ENCODE measurements at places on chromosomes 13 and 19. TPM values are rescaled to one million over a fixed set of nuclear protein-coding genes. Genes with fewer than 3 reads are reported as not detected.

HSPB6 gene
- total RNA-seq = 1.4 TPM

RNF17 gene
- total RNA-seq = 0.65 TPM

CATSPERD gene
- total RNA-seq = not detected

BRD4 gene
- 187 TPM for total RNA-seq

PLK5 gene
- not detected for total RNA-seq

ZNF599 gene
- total RNA-seq = 5.3 TPM

C19orf85 gene
- total RNA-seq = not detected

GRCh38 chr13:41137951-41138350 is 5.3 kb upstream of the KBTBD6 start:
- DNase-seq = no peak
- H3K36me3 ChIP-seq = peaks cover 3% of the 10 kb centered on the region
- no peak overlapping the region for H3K4me3 ChIP-seq

DNA sequence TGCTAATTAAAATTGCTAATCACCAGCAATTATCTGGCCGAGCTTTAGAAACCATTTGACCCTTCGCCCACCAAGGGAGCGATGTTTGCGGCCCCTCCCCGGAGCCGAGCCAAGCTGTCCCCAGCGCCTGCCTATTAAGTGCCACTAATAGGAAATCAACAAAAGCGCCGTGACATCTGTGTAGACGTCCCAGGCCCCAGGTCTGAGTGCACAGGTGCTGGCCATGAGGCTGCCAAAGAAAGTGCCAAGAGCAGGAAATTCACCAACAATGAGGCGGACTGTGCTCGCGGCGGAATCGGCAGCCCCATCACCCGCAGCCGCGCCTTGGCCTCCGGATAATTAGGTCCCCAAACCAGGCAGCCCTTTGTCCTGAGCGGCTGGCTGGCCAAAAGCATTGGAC is 44.5 kb upstream of the SPACA7 start:
- no peak overlapping the region for H3K27ac ChIP-seq
- no peak overlapping the region for H3K4me3 ChIP-seq
- no peak for DNase-seq
- no peaks in the 10 kb centered on the region for H3K4me1 ChIP-seq
- peaks cover 18% of the 10 kb centered on the region for H3K27me3 ChIP-seq
- H3K36me3 ChIP-seq = peaks cover 3% of the 10 kb centered on the region

GRCh38 chr13:42847891-42848663 is 66.7 kb downstream of the FAM216B start:
- no peak overlapping the region for H3K27ac ChIP-seq
- no peak for DNase-seq
- H3K27me3 ChIP-seq = peaks cover 26% of the 10 kb centered on the region
- H3K4me3 ChIP-seq = no peak overlapping the region
- H3K4me1 ChIP-seq = no peaks in the 10 kb centered on the region
- no peaks in the 10 kb centered on the region for H3K36me3 ChIP-seq

DNA sequence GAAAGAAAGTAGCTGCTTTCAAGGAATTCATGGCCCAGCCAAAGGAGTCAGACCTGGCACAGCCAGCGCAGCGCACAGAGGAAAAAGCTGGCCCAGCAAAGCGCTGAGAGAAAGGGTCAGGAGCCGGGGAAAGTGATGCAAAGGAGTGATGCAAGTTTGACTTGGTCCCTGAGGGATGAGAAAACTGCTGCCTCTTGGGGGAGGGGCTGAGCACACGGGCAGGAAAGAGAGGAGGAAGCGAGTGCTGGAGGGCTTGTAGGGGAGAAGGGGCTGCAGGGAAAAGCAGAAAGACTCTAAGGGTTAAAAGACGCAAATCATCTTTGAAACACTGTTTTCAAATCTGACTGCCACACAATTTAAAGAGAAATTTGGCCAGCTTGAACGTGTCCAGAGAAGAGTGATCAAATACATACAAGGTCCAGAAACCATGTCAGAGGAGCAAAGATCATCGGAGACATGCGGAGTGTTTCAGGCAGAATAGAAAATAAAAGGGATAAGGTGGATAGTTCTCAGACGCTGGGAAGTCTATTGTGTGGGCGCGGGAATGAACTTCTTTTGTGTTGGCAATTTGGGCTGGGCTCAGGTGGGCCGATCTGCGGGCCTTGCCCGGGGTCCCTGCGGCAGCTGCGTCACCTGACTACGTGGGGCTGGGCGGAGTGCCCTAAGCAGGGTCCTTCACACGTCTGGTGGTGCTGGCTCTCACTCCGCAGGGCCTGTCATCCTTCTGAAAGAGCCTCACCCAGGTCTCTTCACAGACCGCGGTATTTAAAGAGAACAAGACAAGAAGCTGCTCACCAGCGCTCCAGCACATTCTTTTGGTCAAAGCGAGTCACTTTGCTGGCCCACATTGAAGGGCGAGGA is 18.1 kb downstream of the N4BP2L1 start:
- no peak for DNase-seq
- no peak overlapping the region for H3K27ac ChIP-seq
- no peaks in the 10 kb centered on the region for H3K27me3 ChIP-seq
- peaks cover 30% of the 10 kb centered on the region for H3K4me1 ChIP-seq
- no peaks in the 10 kb centered on the region for H3K36me3 ChIP-seq

GRCh38 chr13:112894423-112894672 is 74.7 kb upstream of the MCF2L start:
- H3K36me3 ChIP-seq = no peaks in the 10 kb centered on the region
- DNase-seq = no peak
- no peak overlapping the region for H3K27ac ChIP-seq
- H3K27me3 ChIP-seq = peaks cover 15% of the 10 kb centered on the region
- no peak overlapping the region for H3K4me3 ChIP-seq

DNA sequence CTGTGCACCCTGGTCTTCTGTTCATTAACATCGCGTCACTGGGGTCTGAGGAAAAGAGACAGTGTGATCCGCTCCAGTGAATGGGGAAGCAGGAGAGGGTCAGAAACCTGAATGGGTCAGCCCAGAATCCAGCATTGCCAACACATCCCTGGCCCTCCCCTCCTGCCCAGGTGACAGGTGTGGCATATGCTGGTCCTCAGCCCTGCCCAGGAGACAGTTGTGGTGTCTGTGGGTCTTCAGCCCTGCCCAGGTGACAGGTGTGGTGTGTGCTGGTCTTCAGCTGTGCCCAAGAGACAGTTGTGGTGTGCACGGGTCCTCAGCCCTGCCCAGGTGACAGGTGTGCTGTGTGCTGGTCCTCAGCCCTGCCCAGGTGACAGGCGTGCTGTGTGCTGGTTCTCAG is 8.0 kb downstream of the TFDP1 start:
- peaks cover 15% of the 10 kb centered on the region for H3K4me1 ChIP-seq
- peaks cover 18% of the 10 kb centered on the region for H3K36me3 ChIP-seq
- H3K4me3 ChIP-seq = no peak overlapping the region
- no peaks in the 10 kb centered on the region for H3K27me3 ChIP-seq
- H3K27ac ChIP-seq = no peak overlapping the region

GRCh38 chr13:49629947-49630346 is 1.6 kb downstream of the ARL11 start:
- H3K4me1 ChIP-seq = peaks cover 16% of the 10 kb centered on the region
- no peaks in the 10 kb centered on the region for H3K27me3 ChIP-seq

DNA sequence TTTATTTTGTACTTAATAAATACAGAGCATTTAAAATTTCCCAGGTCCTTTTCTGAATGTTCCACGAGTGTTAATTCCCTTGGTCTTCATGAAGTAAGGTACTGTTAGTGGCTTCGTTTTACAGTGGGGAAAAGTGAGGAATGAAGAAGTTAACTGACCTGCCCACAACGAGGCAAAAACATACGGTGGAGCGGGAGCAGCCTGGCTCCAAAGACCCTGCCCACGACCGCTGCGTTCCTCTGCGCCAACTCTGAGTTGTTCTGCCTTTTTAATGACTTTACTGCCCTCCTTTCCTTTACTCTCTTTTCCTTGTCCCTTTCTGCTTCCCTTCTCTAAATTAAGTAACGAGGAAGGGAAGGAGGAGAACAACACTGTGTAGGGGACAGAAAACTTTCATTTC is 392.9 kb downstream of the PCDH9 start:
- no peak for DNase-seq
- H3K4me3 ChIP-seq = no peak overlapping the region
- H3K27me3 ChIP-seq = no peaks in the 10 kb centered on the region

DNA sequence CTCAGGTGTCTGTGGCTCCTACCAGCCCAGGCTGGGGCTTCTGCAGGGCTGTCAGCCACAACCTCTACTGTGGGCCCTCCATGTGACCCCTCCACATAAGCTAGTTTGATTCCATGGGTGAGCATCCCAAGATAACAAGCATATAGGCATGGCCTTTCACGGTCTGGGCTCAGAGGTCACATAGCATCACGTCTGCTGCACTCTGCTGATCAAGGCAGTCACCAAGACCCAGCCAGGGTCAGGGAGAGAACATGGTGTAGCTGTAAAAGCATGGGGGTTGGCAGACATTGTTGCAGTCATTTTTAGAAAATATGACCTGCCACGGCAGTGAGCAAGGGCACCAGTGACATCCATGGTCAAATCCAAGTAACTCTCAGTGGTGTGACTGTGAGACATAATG is 698.8 kb downstream of the UQCRFS1 start:
- no peaks in the 10 kb centered on the region for H3K27me3 ChIP-seq
- no peak overlapping the region for H3K4me3 ChIP-seq
- no peaks in the 10 kb centered on the region for H3K36me3 ChIP-seq
- no peak overlapping the region for H3K27ac ChIP-seq

DNA sequence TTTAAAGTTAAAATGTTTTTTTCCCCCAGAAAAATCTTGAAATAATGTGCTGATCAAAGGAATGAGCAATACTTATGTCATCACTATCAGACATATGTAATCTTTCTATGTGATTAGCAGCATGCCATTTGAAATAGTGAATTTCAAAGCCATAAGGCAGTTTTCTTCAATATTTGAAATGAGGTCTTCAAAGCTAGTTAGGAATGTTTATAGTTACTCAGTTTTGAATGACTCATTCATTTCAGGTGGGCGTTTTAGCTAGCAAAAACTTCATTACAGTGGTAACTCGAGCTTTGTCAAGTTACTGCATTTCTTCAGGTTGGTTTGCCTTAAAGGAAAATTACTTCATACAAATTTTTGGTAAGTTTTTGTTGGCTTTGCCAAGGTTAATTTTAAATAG is 102.1 kb downstream of the ATP8A2 start:
- DNase-seq = no peak
- H3K27ac ChIP-seq = no peak overlapping the region
- H3K4me1 ChIP-seq = peaks cover 5% of the 10 kb centered on the region
- peaks cover 34% of the 10 kb centered on the region for H3K27me3 ChIP-seq

GRCh38 chr19:17775991-17776803 is 18.7 kb upstream of the B3GNT3 start:
- no peaks in the 10 kb centered on the region for H3K27me3 ChIP-seq
- H3K36me3 ChIP-seq = peaks cover 8% of the 10 kb centered on the region
- H3K27ac ChIP-seq = no peak overlapping the region
- DNase-seq = peak; percentile 29
- H3K4me1 ChIP-seq = peaks cover 34% of the 10 kb centered on the region

GRCh38 chr19:39342647-39343305 is 555 bp downstream of the SAMD4B start:
- peak overlapping the region; percentile 88 for H3K4me3 ChIP-seq
- H3K4me1 ChIP-seq = peaks cover 79% of the 10 kb centered on the region
- DNase-seq = no peak
- no peaks in the 10 kb centered on the region for H3K27me3 ChIP-seq
- H3K27ac ChIP-seq = peak overlapping the region; percentile 11

DNA sequence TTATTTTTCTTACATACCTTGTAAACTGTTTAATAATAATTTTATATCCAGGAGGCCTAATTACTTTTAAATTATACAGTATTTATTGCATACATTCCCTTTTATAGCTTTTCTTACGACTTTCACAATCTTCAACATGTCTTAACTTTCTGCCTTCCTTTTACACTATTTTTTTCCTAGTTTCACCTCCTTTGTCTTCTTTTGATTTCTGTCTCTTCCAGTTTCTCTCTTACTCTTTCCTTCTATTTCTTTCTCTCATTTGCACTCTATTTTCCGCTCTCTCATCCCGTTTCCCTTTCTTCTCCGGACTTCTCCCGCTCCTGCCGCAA is 11.5 kb downstream of the ZNF552 start:
- H3K4me3 ChIP-seq = peak overlapping the region; percentile 68
- H3K4me1 ChIP-seq = peaks cover 15% of the 10 kb centered on the region
- H3K27me3 ChIP-seq = no peaks in the 10 kb centered on the region
- no peak for DNase-seq
- H3K27ac ChIP-seq = peak overlapping the region; percentile 27

- H3K4me1 ChIP-seq = peaks cover 37% of the 10 kb centered on the region
- peak overlapping the region; percentile 43 for H3K27ac ChIP-seq
- DNase-seq = no peak
- peak overlapping the region; percentile 86 for H3K4me3 ChIP-seq
- no peaks in the 10 kb centered on the region for H3K27me3 ChIP-seq
- H3K36me3 ChIP-seq = peaks cover 18% of the 10 kb centered on the region
Observed at GRCh38 chr13:108214441-108215271, 680 bp downstream of the LIG4 start.

DNA sequence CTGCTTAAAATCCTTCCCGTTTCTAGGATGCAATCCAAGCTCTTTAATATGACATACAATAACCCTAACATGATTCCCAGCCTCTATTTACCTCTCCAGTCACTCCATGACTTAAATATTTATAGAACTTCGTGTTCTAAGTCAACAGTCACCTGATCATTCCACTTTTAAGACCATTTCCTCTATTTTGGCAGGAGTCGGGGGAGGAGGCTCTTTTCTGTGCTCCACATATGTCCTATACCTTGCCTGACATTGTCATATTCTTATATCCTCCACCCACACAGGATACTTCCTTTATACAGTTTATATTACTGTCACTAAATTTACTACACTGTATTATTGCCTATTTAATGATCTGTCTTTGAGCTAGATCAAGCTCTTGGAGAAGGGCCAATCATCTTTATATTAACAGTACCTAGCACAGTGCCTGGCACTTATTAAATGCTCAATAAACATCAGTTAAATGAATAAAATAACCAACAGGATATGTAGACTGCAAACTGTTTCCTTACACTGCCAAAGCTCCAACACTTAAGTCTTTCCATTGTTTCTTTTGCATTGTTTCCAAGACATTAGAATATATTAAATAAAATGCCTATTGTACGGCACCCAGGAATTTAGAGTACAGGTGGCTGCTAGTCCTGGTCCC is 2.7 kb downstream of the ARGLU1 start:
- peak overlapping the region; percentile 99 for H3K4me3 ChIP-seq
- H3K36me3 ChIP-seq = peaks cover 8% of the 10 kb centered on the region
- H3K27ac ChIP-seq = peak overlapping the region; percentile 79
- H3K4me1 ChIP-seq = peaks cover 83% of the 10 kb centered on the region

GRCh38 chr13:33349288-33349985 is 63.9 kb upstream of the STARD13 start:
- peaks cover 55% of the 10 kb centered on the region for H3K27me3 ChIP-seq
- H3K4me1 ChIP-seq = no peaks in the 10 kb centered on the region
- H3K36me3 ChIP-seq = no peaks in the 10 kb centered on the region
- no peak overlapping the region for H3K27ac ChIP-seq
- H3K4me3 ChIP-seq = no peak overlapping the region

DNA sequence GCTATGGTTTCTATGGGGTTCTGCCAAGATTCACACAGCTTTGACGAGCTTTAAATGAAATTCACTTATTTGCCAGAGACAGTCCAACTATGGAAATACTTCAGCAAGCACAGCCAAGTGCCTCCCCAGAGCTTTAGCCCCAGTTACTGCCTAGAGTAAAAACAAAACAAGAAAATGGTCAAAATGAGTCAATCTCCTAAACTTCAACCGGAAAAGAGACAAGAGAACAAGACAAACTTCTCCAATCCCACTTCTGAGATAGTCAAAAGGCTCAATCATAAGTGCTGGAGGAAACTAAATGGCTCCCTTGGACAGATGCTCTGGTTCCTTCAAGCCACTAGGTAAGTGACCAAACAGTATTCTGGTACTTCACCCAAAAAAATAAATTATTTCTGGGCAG is 65.8 kb downstream of the KATNAL1 start:
- H3K4me1 ChIP-seq = peaks cover 7% of the 10 kb centered on the region
- H3K4me3 ChIP-seq = no peak overlapping the region
- H3K36me3 ChIP-seq = no peaks in the 10 kb centered on the region
- H3K27ac ChIP-seq = no peak overlapping the region
- DNase-seq = no peak
- no peaks in the 10 kb centered on the region for H3K27me3 ChIP-seq
